ENCODE measurements at places on chromosomes 3 and 15. TPM values are rescaled to one million over a fixed set of nuclear protein-coding genes. Genes with fewer than 3 reads are reported as not detected.
A peak's percentile ranks its signal among the peaks of the same experiment; 100 is the strongest.

SYNM gene
- 2,394 TPM for total RNA-seq

GRCh38 chr3:27990324-27990723, 251.1 kb upstream of the CMC1 start:
- H3K27ac ChIP-seq: no peak overlapping the region
- no peaks in the 10 kb centered on the region for H3K36me3 ChIP-seq
- DNase-seq: no peak

DNA sequence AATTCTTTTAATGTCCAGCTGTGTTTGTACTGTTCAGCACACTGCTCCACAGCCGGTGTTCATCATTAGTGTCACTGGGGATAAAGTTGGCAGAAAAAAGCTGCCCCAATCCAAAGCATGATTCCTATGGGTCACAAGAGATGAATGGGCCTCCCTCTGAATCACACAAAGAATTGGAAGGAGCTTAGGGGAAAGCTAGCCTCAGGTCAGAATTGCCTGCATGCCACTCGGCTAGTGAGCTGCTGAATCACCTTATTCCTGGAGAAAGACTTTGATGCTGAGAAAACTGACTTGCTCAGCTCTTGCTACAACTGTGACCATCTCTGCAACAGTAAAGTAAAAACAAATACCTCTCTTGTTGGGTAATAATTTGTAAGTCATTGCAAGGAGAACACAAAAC, 3.5 kb downstream of the CCK start:
- H3K36me3 ChIP-seq: no peaks in the 10 kb centered on the region
- peaks cover 26% of the 10 kb centered on the region for H3K4me1 ChIP-seq
- no peak overlapping the region for H3K27ac ChIP-seq
- no peak for DNase-seq

DNA sequence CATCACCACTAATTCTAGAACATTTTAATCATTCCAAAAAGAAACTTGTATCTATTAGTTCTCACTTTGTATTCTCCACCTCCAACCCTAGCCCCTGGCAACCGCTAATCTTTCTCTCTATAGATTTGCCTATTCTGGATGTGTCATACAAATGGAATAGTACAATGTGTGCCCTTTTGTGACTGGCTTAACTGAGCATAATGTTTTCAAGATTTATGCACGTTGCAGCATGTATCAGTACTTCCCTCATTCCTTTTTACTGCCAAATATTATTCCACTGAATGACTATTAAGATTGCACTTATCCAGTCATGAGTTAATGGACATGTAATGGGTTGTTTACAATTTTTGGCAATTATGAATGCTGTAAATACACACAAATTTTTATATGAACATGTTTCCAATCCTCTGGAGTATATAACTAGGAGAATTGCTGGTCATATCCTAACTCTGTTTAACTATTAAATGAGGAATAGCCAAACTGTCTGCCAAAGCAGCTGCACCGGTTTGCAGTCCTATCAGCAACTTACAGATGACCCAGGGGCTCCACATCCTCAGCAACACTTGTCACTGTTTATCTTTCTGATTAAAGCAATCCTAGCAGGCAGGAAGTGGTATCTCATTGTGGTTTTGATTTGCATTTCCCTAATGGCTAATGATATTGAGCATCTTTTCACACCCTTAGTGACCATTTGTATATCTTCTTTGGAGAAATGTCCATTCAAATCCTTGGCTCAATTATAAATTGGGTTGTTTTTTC, 42.9 kb downstream of the DCUN1D1 start:
- no peaks in the 10 kb centered on the region for H3K27me3 ChIP-seq
- H3K4me3 ChIP-seq: no peak overlapping the region
- no peaks in the 10 kb centered on the region for H3K4me1 ChIP-seq
- no peak overlapping the region for H3K27ac ChIP-seq

- H3K36me3 ChIP-seq: peaks cover 82% of the 10 kb centered on the region
- H3K27me3 ChIP-seq: no peaks in the 10 kb centered on the region
- no peak for DNase-seq
- peaks cover 3% of the 10 kb centered on the region for H3K4me1 ChIP-seq
- no peak overlapping the region for H3K4me3 ChIP-seq
Measured at GRCh38 chr15:75468913-75469598, 17.6 kb upstream of the SIN3A start.

LRTM1 gene
- total RNA-seq: not detected

- H3K27me3 ChIP-seq: no peaks in the 10 kb centered on the region
- DNase-seq: no peak
- H3K4me3 ChIP-seq: no peak overlapping the region
Measured at GRCh38 chr3:94460931-94461330, 398.1 kb downstream of the NSUN3 start.

KLHDC8B gene
- 98.9 TPM for total RNA-seq

DNA sequence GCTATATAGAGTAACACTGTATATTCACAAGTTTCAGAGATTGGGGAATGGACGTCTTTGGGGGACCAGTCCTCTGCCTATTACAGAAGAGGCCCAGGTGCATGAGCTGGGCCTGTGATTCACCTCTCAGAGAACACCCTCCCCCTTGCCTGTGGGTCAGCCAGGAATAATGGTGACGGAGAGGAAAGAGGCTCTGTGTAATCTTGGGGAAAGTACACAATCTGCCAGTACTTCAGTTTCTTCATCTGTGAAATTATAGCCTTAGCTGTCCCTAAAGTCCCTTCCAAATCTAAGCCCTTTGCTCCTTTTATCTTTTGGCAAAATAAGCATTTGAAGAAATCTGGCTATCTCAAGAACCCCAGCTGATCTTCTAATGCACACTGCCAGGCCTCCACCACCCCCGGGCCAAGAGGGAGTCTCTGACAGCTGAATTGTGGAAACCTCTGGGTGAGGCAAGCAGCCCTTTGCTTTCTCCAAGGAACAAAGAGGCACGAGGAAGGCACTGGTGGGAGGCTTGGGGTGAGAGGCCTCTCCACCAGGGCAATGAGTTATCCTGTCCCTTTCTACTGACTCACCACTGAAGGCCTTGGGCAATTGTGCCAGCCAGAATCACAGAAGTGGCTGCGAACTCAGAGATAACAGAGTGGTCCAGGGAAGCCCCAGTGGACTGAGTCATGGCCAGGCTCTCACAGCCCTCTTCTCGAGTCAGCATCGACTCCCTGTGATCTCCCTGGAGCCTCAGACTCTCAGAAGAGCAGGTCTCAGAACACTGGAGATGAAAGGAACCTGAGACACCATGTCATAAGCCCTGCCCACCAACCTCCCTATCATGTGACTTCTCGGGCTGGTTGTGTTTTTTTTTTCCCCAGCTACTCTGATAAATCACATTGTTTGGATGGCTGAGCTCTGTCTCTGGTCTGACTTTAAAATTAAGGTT, 31.8 kb downstream of the CCNL1 start:
- no peaks in the 10 kb centered on the region for H3K36me3 ChIP-seq
- H3K27ac ChIP-seq: peak overlapping the region; percentile 73
- peaks cover 35% of the 10 kb centered on the region for H3K4me1 ChIP-seq
- H3K27me3 ChIP-seq: no peaks in the 10 kb centered on the region

DNA sequence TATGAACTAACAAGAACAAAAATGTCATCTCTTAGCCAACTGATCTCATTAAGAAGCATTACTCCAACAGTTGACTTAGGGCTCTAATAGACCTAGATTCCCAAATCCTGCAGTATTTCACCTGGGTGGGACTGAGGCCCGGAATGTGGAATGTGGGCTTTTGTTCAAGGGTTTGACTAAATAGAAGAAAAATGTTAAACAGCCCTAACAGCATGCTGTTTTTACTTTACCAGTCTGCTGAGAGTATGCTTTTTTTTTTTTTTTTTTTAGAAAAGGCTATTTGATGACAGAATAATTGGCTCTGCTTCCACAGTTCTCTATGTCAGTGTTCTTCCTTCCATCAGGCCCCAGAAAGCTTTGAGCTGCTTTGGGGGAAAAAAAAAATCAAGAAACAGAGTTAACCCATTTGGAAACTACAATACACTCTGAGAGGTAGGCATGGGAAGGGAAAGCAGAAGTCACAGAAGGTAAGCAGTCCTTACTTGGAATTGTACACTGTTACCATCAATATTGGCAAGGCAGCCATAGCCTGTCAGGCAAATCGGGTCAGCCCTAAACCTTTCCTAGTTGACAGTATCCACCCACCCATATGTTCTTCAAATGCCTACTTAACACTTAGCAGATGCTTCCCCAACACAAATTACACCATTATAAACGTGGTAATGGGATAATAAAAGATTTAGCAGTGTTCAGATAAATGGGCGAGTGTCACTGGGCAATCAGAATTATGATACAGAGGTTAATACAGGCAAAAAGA, 224.2 kb downstream of the CNTN3 start:
- no peaks in the 10 kb centered on the region for H3K36me3 ChIP-seq
- no peaks in the 10 kb centered on the region for H3K27me3 ChIP-seq
- H3K4me3 ChIP-seq: no peak overlapping the region

DNAJB11 gene
- 23.7 TPM for total RNA-seq

GRCh38 chr15:53836618-53837017, 77.2 kb upstream of the WDR72 start:
- H3K4me3 ChIP-seq: no peak overlapping the region
- H3K36me3 ChIP-seq: no peaks in the 10 kb centered on the region
- DNase-seq: no peak
- no peak overlapping the region for H3K27ac ChIP-seq
- peaks cover 28% of the 10 kb centered on the region for H3K4me1 ChIP-seq

DNA sequence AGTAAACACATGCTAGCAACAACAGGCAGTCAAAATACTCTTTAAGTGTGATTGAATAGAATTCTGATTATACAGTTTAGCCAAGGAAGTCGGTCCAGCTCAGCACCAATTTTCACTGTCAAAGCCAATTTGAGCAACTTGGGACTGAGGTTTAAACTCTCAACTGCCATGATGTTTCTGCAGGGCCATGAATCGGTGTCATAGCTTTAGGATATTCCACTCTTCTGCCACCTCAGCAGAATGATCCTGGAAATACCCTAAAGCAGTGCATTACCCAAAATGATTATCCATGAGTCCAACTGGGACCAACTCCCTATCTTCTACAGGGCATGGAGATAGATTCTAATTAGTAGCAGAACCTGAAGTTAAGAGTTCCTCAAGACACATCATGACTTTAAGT, 262.4 kb downstream of the RORA start:
- no peak overlapping the region for H3K27ac ChIP-seq
- H3K4me1 ChIP-seq: peaks cover 2% of the 10 kb centered on the region
- peak; percentile 53 for DNase-seq

DNA sequence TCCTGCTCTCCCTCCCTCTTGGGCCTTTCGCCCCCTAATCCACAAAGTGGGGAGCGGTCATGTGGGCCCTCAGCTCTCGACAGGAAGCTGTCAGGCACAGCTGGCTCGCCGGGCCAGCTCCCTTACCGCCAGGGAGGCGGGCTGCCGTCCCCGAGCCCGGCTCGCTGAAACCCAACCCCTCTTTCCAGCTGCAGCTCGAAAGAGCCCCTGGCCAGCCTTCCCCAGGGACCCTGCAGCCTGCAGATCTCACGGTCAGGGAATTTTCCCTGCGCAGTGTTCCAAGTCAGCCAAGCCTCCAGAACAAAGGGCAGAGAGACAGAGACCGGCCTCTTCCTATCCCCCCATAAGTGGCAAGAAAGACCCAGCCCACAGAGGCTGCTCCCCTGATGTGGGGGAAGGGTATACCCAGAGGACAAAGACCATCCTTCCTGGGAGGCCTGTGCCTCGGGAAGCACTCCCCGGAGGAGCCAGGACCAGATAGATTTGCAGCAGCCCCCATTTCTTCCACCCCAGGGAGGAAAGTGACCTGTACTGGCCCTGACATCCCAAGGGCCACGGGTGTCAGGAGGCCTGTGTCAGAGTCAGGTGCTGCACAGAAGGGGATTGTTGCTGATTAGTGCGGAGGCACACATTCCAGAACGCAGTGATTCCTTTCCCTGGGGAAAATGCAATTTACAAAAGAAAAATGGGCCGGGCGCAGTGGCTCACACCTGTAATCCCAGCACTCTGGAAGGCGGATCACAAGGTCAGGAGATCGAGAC, 32.6 kb downstream of the MAGEF1 start:
- no peak for DNase-seq

GABRR3 gene
- not detected for total RNA-seq

B3GALNT1 gene
- 6.2 TPM for total RNA-seq

GRCh38 chr3:175521406-175521805, 662.3 kb downstream of the NAALADL2 start:
- H3K27ac ChIP-seq: no peak overlapping the region
- no peaks in the 10 kb centered on the region for H3K4me1 ChIP-seq
- no peaks in the 10 kb centered on the region for H3K27me3 ChIP-seq
- no peaks in the 10 kb centered on the region for H3K36me3 ChIP-seq
- H3K4me3 ChIP-seq: no peak overlapping the region
- no peak for DNase-seq

C3orf85 gene
- total RNA-seq: not detected

DNA sequence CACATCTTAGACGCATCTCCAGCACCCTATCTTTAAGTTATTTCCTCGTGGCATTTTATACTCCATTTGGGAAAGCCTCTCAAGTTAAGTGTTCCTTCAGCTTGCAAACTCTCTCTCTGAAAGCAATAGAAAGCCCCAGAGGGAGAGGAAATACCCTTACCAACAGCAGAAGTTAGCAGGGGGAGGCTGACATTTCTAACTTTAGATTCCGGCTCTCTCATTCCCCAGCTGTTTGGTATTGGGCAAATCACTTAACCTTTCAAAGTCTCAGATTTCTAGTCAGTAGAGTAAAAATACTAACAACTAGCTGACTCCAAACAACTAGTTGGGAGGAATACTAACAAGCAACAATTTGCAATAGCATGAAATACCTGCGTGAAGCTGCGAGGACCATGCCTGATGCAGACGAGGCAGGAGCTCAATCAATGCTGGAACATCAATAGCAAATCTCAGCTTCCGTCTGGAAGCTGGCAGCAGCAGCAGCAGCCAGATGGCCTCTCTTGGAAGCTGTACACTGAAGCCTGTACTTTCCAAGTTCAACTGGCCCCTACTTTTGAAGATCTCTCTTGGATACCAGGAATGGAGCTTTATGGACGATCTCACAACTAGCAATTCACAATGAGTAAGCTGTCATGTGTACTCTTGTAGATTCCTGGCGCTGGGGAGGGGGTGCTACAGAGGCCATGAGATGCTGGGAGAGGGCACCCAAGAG, 47.8 kb downstream of the THBS1 start:
- H3K4me1 ChIP-seq: peaks cover 44% of the 10 kb centered on the region
- H3K36me3 ChIP-seq: no peaks in the 10 kb centered on the region
- H3K27ac ChIP-seq: peak overlapping the region; percentile 14
- no peak overlapping the region for H3K4me3 ChIP-seq
- no peaks in the 10 kb centered on the region for H3K27me3 ChIP-seq

MUC13 gene
- total RNA-seq: not detected

- peaks cover 78% of the 10 kb centered on the region for H3K36me3 ChIP-seq
- no peaks in the 10 kb centered on the region for H3K4me1 ChIP-seq
- H3K27ac ChIP-seq: no peak overlapping the region
- H3K4me3 ChIP-seq: no peak overlapping the region
- no peaks in the 10 kb centered on the region for H3K27me3 ChIP-seq
- DNase-seq: no peak
Measured at GRCh38 chr15:78167227-78167888, 18.2 kb downstream of the IDH3A start.

GRCh38 chr3:134640872-134641470, 9.9 kb downstream of the KY start:
- no peak overlapping the region for H3K27ac ChIP-seq
- DNase-seq: no peak
- no peaks in the 10 kb centered on the region for H3K27me3 ChIP-seq
- H3K4me1 ChIP-seq: peaks cover 2% of the 10 kb centered on the region
- H3K36me3 ChIP-seq: peaks cover 6% of the 10 kb centered on the region
